ENCODE measurements at places on chromosomes 3 and 15.

DNA sequence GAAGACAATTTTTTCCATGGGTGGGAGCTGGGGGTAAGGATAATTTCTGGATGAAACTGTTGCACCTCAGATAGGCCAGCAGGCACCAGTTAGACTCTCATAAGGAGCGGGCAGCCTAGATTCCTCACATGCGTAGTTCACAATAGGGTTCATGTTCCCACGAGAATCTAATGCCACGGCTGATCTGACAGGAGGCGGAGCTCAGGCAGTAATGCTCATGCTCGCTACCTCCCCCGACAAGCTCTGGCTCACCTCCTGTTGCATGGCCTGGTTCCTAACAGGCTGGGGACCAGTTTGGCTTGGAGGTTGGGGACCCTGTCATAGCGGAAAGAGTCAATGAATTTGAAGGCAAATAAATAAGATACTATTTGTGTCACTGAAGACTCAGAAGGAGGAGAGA is 105.5 kb downstream of the PLD1 start:
- no peak for DNase-seq

DNA sequence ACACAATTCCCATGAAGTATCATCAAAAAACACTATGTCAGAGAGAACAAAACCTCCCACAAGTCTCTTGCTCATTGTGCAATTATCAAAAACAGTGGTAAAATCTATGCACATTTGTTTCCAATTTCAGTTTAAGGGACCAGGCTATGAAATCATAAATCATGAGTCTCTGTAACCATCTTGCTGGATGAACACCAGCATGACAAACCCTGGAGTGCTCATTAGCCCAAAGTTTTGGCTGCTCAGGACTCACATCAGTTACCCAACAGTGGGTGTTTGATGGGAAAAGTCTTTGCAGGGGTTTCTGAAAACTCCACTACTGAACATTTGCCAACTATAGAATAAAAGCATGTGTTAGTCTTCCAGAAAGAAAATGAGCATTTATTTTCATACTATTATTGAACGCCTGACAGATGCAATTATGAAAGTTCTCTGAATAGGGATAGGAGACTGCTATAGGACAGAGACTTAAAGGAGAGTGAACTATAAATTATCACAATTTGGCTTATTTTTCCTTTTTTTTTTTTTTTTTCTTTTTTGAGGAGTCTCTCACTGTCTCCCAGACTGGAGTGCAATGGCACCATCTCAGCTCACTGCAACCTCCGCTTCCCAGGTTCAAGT is 240.8 kb upstream of the KCNMB2 start:
- DNase-seq = no peak

DNA sequence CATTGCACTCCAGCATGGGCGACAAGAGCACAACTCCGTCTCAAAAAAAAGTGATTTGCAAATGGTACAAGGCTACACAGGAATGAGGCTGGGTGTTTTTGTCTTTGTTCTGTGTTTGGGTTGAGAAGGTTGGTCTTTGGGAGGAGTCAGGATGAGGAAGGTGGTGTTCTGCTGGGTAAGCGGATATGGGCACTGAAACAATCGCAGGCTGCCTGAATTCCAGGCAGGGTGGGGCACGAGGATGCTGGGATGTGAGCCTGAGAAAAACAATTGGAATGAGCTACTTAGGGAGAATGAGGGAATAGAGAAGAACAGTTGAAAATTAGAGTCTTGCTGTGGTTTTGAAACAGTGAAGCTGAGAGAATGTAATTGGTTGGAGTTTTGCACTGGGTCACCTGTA is 51.6 kb downstream of the ZBTB38 start:
- no peak for DNase-seq

DNA sequence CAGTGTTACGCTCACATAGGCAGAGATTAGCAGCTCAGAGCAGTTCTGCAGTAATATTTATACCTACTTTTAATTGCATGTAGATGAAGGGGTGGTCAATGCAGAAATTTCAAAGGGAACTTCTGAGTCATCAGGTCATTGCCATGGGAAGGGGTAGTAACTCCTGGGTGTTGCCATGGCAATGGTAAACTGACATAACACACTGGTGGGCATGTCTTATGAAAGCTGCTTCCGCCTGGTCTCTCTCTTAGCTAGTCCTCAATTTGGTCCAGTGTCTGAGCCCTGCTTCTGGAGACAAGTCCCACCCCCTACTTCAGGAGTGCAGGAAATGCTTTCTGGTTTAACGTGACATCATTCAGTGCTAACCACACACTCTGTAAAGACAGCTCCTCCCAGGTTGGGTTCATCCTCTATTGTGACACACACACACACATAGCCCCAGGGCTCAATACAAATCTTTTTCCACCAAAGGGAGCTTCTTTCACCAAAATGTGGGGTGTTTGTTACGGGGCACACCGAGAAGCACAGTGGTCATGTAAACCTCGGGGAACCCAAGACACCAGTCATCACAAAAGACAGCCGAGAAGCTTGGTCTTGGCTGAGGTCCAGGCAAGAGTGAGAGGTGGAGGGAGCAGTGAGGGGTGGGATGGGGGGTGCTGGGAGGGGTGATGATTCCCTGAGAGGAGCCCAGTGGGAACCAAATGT is 74.5 kb downstream of the TLE3 start:
- peak; percentile 69 for DNase-seq

- no peak for DNase-seq
Observed at GRCh38 chr15:58232281-58233065, 94.3 kb downstream of the AQP9 start.

DNA sequence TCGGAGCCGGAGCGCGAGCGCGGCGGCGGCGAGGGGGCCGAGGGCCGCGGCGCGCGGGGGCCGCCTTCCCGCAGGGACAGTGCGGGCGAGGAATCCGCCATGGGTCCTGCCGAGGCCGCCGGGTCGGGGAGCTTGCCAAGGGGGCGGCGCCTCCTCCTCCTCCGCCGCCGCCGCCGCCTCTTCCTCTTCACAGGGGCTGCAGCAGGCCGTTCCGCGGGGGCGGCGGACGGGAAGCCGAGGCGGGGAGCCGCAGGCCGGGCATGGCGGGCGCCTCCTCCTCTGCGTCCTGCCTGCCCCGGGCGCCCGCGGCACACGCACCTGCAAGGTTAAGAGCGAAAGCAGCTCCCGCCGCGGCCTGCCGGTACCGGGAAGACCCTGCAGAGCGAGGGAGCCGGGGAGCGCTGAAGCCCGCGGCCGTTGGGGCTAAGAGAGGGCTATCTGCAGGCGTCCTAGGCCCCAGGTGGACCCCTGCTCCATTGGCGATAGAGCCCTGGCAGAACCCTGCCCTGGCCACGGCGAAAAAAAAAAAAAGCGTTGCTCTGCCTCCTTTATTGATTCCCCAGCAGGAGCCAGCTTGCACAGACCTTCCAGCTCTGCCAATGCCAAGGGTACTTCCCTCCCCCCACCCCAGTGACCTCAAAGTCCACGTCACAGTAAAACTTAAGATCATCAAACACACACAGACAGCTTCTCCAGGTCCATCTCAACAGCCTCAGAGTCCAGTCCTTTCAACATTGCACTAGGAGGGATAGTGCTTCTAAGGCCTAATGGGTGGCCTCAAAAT is at the start of gene LYSMD2:
Gene LYSMD2, minus strand, starts transcription at position 134 of the 784 bp plus-strand sequence. Its CDS starts 33 bp downstream, at position 101.
- DNase-seq = peak; percentile 58

- DNase-seq = no peak
Observed at GRCh38 chr3:167225821-167226220, 154.3 kb downstream of the ZBBX start.

- no peak for DNase-seq
Observed at GRCh38 chr3:169432708-169433432, 230.6 kb downstream of the MECOM start.

DNA sequence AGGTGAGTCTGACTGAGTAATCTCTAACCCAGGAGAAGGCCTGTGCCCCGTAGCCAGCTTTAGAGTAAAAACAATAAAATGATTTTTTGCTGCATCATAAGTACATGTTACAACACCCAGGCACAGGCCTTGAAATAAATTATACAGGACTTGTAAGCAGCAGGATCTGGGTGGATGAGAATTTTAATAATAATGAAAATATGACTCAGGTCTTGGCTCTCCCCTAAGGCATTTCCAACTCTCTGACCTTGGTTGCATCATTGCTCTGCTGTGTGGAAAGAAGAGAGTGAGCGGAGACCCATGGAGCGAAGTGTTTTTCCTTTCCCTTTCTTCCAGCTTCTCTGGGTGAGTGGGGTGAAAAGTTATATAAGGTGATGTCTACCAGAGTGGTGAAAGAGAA is 44.6 kb downstream of the EOMES start:
- DNase-seq = peak; percentile 56
